ENCODE measurements at places on chromosomes 11 and 22.

DNA sequence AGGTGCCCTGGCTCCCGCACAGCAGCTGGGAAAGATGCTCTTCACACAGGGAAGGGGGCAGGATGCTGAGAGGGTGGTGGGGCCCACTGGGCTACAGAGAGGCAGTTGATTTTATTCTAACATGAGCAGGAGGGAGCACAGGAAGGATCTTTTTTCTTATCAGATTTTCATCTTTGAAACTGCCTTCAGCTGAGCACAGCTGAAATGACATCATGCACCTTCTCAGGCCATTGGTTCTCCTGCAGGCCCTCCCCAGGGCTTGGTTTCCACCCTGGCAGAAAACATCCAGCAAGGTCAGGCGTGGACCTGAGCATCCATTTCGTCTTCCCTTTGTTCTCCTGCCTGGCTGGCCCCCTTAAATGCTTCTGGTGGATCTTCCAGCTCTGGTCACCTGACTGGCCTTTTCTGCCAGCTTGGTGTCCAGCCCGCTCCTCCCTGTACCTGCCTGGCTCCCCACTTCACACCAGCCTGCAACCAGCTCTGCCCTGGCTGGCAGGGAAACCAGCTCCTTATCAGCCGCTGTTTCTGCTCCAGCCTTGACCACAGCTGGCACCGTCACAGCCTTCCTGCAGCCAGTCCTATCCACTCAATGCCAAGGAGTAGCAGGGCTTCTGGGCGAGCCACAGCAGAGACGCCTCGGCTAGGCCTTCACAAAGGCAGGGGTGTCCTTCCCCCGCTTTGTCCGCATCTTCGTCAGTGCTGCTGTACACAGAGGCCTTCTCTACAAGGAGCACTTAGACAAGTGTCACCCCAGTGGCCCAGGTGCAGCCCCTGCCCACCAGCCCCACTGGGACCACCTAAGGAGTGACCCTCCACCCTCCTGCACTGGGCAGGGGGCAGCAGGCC, 36.5 kb downstream of the TOM1 start:
- DNase-seq, result no peak

- no peak for DNase-seq
These were observed 32.2 kb downstream of the C11orf91 start for GRCh38 chr11:33668468-33668825.

DNA sequence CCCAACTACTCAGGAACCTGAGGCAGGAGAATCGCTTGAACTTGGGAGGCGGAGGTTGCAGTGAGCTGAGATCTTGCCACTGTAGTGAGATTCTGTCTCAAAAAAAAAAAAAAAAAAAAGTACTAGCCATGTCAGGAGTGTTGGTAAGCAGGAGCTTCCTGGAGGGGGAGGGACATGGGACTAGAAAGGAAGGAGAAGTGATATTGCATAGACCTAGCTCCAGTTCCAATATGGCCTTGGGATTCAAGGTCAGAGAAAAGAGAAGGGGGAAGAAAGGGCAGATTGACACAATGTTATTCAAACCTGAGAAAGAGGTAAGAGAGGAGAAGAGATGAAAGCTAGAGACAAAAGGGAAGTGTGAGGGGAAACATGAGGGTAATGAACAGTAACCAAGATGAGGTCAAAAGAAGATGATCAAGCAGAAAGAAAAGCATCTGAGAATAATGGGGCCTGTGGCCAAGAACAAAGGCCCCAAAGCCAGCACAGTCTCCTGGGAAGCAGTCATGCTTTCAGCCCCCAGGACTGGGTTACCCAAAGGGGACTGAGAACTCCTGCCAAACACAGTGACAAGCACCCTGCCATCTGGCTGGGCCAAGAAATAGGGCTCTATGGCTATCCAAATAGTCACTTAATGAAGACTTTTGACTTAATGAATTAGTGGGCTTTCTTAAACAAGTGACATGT, 51.7 kb upstream of the FTH1 start:
- DNase-seq, result no peak

- DNase-seq, result no peak
These were observed 27.7 kb upstream of the SHANK2 start for GRCh38 chr11:71279916-71280645.

DNA sequence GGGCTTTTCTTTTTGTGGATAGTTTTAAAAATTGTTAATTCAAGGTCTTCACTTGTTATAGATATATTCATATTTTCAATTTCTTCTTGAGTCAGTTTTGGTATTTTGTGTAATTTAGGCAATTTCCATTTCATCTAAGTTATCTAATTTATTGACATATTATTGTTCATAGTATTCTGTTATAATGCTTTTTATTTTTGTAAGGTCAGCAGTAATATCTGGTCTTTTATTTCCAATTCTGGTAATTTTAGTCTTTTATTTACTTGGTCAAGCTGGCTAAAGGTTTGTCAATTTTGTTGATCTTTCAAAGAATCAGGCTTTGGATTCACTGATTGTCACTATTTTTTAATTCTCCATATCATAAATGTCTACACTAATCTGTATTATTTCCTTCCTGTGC, 60.1 kb downstream of the HORMAD2 start:
- DNase-seq, result no peak

- no peak for DNase-seq
These were observed 1.5 kb downstream of the SLC43A1 start for GRCh38 chr11:57513911-57514537.

- no peak for DNase-seq
These were observed 82.2 kb downstream of the PHF21B start for GRCh38 chr22:44927463-44928135.

- DNase-seq, result no peak
These were observed 51.8 kb downstream of the TRIOBP start for GRCh38 chr22:37748659-37749058.

DNA sequence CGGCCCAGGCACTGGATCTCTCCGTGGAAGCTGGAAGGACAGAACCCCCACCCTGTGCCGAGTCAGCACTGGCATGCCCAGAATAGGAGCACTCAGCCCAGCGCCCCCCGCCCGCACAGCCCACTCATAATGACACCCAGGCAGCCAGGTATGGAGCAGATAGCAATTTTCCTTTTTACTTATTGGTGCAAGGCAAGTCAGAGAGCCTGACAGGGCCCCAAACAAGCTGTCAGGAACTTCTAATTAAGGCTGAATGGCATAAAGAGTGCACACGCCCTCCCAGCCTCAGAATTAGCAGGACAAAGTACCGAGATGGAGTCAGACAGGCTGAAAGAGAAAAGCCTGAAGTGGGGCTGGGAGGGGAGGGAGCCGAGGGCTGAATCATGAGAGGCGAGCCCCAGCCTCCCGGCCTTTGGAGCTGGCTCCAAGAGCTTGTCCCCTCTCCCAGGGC, 76.9 kb downstream of the DSCAML1 start:
- DNase-seq, result no peak

DNA sequence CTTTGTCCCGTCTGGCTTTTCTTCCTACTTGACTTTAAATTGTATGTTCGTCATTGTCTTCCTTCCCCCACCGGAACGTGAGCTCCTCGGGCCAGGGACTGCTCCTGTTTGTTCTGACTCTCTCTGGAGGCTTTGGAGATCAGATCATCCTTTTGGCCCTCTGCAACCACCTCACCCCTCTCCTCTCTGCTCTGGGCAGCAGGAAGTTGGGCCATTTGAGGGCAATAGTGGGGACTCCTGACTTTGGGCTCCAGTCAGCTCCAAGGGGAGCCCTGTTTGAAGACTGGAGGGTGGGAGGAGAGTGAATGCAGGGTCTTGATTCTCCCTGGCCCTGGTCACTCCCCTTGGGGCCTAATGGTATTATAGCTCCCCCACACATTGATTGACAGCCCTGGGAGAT, 186.3 kb upstream of the B3GAT1 start:
- no peak for DNase-seq

- no peak for DNase-seq
These were observed 60.8 kb upstream of the SC5D start for GRCh38 chr11:121231576-121232278.

GRCh38 chr11:104163100-104164027, 583 bp downstream of the PDGFD start:
- DNase-seq, result no peak

DNA sequence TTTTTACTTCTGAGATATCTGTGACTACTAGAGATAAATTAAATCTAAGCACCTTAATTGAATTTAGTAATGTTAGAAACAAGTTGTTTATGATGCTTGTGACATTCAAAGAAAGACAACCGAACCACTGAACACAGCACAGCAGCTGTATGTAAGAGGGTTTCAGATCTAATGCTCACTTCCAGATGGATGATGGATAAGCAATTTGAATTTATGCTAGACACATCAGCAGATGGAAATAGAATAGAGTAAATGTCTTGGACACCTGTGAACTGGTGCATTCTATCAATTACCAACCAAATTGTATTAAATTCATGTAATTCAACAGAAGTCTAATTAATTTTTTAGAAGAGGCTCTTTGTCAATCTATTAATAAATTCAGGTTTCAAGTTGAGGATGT, 306.3 kb downstream of the CNTN5 start:
- no peak for DNase-seq

DNA sequence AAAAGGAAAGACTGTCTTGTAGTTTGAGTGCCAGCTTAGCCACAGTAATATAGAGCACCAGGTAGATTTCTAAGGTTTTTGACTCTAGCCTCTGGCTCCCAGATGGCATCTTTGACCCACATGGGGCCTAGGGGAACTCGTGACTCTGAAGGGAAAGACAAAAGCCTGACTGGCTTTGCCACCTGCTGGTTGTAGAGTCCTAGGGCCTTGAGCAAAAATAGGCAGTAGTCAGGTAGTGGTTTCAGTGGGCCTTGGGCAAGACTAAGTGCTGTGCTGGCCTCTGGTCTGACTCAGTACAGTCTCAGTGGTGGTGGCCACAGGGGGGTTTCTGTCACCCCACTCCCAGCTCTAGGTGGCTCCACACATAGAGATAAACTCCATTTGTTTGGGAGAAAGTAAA, 349.4 kb downstream of the FAM181B start:
- DNase-seq, result no peak

DNA sequence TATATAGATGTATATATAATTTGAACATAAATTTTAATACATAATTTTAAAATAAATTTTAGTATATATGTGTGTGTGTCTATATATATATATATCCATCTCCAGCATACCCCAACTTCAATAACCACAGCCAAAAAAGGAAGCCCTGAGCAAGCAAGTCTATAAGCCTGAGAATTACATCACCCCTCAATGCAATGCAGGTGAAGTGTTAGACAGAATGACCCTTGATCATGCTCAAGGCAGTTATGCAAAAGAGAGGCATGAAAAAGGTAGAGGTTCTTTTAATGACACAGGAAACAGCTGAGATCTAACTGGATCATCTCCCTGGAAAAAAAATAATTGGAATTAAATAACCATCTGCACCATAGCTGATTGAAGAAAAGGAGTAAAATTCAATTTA, 557.9 kb upstream of the ANO5 start:
- DNase-seq, result no peak

DNA sequence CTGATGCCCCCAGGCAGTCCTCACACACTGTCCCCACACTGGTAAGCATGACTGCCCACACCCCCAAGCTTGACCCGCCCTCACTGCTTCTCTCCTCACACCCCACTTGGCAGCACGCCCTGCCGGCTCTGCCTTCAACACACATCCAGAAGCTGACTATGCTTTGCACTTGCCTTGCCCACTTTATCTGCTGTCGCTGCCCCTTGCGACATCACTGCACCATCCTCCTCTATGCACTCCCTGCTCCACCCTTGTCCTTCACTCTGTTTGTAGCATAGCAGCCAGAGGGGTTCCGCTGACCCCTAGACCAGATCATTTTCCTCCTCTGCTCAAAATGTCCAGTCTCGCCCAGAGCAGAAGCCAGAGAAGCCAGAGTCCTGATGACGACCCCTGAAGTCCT, 25.3 kb upstream of the SLC25A1 start:
- no peak for DNase-seq

GRCh38 chr22:50292643-50293440, 14.6 kb downstream of the PLXNB2 start:
- DNase-seq, result no peak

DNA sequence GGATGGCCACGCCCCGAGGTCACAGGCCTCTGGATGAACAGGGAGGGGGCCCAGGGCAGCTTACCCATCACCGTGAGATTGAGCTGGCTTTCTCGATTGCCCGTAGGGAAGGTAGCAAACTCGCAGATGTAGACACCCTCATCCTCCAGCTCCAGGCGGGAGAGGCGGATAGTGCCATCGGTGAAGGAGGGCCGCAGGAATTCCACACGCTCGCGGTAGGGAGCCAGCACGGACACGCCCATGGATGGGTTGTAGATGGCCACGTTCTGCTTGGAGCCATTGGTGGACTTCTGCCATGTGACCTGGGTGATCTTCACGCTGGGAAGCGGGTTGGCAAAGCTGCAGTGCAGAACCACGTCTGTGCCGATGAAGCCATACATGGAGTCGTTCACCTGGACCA, 50.6 kb downstream of the NECTIN1 start:
- no peak for DNase-seq

DNA sequence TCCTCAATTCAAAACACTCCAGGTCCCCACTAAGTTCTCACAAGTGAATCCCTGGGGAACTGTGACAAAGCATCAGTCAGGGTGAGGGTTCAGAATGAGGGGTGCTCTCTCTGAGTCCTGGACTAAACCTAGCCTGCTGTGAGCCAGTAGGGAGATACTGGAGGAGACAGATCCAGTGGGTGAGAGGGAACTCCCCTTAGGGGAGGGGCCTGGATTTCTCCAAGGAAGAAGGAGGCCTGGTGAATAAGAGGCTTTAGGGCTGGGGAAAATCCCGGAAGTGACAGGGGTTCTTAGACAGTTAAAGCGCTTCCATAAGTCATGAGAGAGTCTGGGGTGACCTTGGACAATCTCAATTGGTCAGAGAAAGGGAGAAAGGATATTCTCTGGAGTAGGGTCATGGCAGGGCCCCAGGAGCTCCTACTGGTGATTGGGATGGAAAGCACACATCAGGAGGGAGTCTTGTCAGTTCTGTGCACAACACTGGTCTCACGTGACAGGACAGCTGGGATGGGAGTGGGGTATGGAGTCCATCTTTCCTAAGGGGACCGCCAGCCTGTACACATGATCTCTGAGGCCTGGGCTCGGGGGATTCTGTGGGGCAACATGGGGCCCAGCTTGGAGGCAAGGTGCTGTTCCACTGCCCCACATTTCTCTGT, 1.5 kb downstream of the TBC1D10A start:
- DNase-seq, result no peak

- no peak for DNase-seq
These were observed 90.5 kb downstream of the BRD1 start for GRCh38 chr22:49737101-49737551.

DNA sequence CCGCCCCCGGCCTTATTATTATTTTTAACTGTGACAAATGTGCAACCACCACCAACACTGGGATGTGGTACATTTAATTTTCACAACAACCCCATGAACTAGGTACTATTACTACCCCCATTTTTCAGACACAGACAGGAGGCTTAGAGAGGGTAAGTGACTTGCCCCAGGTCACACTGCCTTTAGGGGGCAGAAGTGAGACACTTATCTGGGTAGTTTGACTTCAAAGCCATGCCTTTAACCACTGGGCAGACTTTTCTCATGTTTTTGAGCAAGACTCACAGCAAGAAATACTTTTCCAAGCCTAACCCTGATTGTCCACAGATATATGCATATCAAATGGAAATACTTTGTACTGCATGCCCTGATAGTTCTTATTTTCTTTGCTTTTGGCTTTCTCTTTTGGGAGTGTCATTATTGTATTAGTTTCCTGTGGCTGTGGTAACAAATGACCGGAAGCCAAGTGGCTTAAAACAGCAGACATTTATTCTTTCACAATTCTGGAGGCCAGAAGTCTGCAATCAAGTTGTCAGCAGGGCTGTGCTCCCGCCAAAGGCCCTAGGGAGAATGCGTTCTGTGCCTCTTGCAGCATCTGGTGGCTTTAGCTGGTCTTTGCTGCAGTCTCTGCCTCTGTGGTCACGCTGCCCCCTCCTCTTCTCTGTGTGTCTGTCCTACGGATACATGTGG, 110.8 kb downstream of the GRIK4 start:
- DNase-seq, result no peak

Data from activated CD8-positive, alpha-beta memory T cell treated with anti-CD3 and anti-CD28 coated beads for 1 hour (primary cell).